ENCODE measurements at places on chromosomes 16 and 17.

DNA sequence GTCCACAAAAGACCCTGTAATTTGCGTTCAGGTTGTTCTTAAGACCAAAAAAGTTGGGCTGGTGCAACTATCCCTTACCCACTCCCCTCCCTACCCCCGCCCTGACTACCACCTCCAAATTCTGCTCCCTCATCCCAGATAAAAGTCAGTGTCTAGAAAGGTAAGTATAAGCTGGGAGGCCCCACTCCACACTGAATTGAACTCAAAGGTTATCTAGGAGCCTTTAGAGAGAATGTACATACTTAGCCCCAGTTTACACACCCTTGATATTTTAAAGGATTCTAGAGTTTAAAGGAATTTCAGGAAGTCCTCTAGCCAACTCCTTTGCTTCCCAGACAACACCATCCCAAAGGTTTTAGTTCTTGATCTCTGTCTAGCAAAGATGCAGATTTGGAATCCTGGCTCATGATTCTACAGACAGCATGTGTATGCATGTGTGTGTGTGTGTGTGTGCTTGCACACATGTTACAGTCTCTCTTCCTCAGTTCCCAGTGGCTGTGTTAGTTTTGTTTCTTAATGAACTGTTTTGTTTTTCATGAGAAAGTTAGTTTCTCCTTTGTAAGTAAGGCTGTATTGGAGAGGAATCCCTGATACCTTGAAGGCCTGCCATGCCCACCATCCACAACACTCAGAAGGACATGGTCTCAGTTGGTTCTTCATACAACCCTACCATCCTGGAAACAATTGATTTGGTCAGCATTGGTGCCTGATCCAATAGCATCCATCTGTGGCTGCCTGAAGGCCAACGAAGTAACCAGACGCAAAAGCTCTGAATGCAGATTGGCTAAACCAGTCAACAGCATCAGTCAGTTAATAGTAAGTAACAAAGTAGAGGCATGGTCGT is 281.3 kb downstream of the SOX9 start:
- no peak for DNase-seq

GRCh38 chr17:55774846-55775271 is 24.0 kb downstream of the PCTP start:
- no peak for DNase-seq

DNA sequence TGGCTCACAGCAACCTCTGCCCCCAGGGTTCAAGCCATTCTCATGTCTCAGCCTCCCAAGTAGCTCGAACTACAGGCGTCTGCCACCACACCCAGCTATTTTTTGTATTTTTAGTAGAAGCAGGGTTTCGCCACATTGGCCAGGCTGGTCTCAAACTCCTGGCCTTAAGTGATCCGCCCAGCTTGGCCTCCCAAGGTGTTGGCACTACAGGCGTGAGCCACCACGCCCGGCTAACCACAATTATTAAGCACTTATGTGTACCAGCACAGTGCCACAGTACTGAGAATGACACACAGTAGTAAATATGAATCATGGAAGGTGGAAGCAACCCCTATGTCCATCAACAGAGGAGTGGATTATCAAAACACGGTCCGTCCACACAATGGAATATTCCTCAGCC is 49.8 kb downstream of the COTL1 start:
- DNase-seq = no peak

DNA sequence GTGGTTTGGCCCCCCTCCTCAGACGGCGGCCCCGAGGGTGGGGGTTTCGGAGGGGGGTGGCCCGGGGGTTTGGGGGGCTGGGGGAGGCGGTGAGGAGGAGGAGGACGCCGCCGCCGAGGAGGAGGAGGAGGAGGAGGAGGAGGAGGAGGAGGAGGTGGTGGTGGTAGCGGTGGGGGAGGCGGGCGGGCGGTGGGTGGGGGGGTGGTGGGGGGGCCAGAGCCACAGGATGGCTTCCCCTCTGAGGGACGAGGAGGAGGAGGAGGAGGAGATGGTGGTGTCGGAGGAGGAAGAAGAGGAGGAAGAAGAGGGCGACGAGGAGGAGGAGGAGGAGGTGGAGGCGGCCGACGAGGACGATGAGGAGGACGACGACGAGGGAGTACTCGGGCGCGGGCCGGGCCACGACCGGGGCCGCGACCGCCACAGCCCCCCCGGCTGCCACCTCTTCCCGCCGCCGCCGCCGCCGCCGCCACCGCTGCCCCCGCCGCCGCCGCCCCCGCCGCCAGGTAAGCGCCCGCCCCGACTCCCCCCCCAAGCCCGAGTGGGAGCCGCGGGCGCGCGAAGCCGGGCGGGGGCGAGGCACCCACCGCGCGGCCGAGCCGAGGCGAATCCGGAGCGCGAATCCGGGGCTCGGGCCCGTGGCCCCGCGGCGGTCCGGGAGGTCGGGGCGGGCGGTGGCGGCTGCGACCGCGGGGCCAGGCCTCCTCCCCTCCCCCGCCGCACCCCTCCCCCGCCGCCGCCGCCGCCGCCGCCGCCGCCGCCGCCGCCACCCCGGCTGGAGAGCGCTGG is 3.8 kb upstream of the CHD3 start:
- DNase-seq = no peak

DNA sequence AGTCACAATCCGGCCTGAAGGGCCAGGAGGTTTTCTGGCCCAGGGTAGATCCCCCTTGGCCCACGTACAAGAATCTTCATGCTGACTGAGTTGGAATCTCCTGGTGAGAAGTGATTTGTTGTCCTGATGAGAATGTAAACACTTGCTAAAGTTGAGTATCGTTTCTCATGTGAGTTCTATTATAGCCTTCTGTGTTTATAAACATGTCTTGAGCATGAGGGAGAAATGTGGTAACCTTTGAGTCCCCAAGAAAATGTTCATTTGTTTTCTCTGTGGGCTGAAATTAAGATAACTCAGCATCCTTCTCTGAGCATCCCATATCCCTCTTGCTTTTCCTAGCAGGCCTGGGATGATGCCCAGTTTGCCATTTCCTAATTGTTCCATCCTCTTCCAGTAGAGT is 204.8 kb downstream of the FTO start:
- no peak for DNase-seq

GRCh38 chr16:53537626-53538025 is 34.6 kb upstream of the AKTIP start:
- no peak for DNase-seq

DNA sequence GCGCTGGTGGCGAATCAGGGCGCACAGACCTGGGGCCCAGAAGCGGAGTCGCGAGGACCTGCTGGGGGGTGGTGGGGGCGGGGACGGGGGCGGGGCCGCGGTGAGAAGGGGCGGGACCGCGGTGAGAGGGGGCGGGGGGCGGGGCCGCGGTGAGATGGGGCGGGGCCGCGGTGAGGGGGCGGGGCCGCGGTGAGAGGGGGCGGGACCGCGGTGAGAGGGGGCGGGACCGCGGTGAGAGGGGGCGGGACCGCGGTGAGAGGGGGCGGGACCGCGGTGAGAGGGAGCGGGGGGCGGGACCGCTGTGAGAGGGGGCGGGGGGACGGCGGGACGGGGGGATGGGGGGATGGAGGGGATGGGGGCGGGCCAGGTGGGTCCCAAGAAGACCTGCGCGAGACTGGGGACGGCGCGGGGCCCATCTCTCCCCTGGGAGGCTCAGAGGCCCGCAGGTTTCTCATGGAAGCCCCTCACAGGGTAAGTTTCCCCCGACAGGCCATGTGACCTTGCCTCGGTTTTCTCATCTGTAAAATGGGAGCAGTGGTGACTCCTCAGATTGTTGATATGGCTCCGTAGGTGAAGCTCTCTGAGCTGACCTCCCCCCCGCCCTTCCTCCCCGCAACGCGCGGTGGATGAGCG is 28.6 kb upstream of the DBNDD1 start:
- no peak for DNase-seq

DNA sequence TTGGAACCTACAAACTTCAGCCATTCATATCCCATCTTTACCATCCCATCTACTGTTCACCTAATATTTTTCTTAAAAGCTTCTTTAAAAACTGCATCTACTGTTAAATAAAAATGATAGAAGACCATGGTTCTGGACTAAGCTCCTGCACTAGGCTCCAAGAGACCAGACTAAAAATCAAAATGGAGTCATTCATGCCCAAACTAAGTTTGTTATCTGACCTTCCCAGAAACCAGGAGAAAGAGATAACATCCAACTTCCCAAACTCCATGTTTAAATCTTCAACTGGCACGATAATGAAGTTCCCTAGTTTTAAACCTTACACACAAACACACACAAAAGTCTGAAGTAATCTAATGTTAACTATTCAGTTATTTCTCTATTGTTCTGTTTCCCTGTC is 13.8 kb downstream of the DCUN1D3 start:
- DNase-seq = no peak

DNA sequence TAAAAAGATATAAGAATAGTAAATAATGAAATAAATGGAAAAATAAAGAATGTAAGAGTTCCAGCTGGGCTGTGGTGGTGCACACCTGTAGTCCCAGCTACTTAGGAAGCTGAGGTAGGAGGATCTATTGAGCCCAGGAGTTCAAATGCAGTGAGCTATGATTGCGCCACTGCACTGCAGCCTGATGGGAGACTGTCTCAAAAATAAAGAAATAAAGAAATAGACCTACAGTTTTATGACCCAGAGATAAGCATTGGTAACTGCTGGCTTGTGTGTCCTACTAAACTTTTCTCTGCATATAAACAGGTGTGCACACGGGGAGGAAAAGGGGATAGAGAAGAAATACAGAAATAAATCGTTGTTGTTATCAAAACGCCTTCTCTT is 7.8 kb upstream of the PDP2 start:
- DNase-seq = no peak

GRCh38 chr16:68548947-68549346 is 9.9 kb downstream of the ZFP90 start:
- peak; percentile 11 for DNase-seq

DNA sequence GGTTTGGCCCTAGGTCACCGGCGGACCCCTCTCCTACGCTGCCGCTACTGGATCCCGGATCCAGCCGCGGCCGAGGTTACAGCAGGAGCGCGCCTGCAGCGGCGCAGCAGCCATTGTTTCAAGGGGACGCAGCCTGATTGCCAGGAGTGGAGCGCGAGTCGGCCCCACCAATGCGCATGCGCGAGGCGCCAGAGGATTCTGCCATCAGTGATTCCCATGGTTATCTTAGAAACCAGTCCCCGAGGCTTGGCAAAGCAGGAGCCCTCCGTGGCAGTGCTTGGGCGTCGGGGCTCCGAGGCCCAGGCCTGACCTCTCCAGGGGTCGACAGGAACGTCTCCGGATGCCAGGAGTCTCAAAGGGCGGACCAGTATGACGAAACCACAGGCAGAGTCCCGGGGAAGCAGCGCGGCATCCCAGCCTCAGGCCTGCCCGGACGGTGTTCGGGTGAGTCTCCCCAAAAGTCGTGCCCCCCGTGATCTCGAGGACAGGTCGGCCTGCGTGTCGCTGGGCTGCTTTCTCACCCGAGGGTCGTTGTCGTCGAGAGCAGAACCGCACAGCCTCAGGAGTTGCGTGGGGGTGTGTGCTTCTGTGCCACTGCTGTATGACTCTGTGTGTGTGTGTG is 608.5 kb downstream of the KCNJ18 start:
- DNase-seq = no peak

DNA sequence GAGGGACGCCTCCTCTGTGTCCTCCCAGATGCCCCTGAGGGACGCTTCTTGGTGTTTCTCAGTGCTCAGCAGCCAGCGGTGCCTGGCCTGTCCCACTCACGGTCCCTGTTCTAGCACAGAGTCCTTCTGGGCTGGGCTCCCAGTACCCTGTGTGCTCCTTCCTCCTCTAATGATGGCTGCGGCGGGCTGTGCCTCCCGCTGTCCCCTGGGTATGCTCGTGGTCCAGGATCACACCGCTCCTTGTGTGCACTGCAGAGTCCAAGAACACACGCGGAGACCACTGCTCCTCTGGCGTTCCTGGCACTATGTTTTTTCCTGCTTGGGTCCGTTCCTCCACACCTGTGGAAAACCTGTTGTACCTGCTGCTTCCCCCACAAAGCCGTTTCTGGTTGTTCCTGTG is 15.1 kb upstream of the IRF8 start:
- DNase-seq = no peak

DNA sequence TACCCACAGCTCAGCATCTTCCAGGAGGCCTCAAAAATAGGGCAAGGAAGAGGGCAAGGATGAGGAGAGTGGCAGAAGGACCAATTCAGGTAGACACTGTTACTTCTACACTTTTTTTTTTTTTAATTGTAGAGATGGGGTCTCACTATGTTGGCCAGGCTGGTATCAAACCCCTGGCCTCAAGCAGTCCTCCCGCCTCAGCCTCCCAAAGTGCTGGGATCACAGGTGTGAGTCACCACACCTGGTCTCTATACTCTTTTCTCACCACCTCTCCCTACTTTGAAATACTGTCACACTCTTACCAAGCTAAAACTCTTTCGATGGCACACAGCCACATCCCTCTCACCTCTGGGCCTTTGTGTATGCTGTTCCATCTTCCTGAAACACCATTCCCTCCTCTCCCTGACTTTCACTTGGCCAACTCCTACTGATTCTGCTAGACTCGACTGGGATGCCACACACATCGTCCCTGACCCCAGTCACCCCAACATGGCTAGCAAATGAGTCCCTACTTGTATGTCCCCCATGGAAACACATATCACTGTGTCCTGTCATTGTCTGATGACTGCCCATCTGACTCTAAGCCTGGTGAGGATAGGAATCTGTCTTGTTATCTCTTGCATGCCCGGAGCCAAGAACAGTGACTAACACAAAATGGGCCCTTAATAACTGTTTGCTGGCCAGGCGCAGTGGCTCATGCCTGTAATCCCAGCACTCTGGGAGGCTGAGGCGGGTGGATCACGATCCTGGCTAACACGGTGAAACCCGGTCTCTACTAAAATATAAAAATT is 7.2 kb upstream of the SLC43A2 start:
- DNase-seq = no peak

Measured in KG1 (cell line).